ENCODE measurements at places on chromosomes 7 and 10.

DNA sequence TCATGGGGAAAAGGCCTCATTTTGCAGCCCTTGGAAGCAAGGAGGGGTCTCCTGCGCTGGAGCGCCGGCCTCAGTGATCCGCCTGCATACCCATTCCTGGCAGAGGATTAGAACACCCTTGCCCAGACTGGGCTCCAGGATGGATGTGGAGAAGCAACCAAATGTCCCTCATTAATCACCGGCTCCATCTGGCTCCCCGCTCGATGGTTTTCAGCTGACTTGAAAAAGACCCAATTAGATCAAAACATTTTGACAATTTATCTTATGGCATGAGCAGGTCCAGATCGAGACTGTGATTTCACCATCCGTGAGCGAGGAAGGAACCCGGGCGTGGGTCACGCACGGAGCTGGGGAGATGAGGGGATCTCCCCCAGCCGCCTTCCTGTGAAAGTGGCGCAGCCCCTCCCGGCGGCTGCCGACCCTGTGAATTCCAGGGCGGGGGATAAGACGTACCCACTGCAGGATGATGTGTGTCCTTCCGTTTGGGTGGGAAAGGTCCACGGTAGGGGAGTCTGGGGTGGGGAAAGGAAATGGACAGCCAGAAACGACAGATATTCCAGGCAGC lies 141.6 kb downstream of the EMX2 start:
- DNase-seq = no peak

- DNase-seq = no peak
These were observed 9.0 kb downstream of the TACR2 start for GRCh38 chr10:69407621-69408301.

GRCh38 chr7:44750424-44750823 lies 1.8 kb downstream of the ZMIZ2 start:
- DNase-seq = no peak

- DNase-seq = no peak
These were observed 16.3 kb downstream of the CXCL12 start for GRCh38 chr10:44368637-44369036.

DNA sequence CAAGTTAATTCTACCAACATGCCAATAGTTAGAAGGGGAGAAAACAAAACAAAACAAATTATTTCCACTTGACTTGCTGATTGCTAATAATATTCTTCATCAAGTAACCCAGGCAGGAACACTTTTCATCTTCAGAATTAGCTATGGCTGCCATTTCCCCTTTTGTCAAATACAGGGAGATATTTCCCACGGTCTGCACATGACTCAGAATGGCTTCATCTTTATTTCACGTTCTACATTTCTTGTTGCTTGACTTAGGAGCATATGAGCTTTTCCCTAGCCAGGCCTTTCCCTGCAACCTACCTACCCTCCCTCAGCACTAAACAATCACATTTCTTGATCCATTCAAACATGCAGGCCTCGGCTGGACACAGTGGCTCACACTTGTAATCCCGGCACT lies 6.5 kb downstream of the CPVL start:
- DNase-seq = no peak

- no peak for DNase-seq
These were observed 24.8 kb downstream of the FAM53B start for GRCh38 chr10:124719213-124719851.

DNA sequence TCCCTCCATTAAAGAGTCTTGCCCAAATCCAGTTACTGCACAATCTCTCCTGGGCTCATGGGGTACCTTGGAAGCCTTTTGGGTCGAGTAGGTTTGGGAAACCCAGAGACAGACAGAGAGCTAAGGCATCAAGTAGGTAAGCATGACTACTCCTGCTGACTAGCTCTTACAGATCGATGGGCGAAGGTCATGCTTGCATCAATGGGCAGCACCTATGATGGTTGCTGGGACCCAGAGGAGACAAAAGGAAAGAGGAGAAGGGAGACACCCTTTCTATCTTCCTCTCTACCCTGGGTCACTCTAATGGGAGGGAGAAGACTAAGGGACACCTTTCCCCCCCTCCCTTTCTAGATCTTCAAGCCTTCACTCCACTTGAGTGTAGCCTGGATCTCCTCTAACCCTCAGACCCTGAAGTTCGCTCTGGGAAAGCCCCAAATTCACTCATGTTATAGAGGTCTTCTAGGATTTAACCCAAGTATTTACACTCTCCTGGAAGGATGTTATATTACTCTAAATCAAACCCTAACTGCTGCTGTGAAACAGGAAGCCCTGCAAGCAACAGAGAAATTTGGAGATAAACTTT lies 31.6 kb upstream of the ZNF746 start:
- no peak for DNase-seq

DNA sequence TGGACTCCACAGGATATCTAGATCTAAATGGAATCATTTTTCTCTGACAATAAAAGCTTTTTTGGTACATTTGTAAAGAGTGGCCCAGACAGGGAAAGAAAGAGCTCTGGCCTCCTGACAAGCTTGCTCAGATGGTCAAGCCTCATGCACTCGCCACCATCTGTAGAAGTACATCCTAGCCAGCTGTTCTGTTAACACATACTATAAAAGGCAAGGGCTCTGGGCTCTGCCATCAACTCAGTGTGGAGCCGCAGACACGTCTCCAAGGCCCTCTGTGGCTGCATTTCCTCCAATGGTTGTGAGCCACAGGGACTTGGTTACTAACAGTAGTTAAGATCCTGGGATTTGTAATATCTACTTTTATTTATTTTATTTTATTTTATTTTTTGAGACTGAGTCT lies 70.8 kb upstream of the KDM7A start:
- DNase-seq = no peak

DNA sequence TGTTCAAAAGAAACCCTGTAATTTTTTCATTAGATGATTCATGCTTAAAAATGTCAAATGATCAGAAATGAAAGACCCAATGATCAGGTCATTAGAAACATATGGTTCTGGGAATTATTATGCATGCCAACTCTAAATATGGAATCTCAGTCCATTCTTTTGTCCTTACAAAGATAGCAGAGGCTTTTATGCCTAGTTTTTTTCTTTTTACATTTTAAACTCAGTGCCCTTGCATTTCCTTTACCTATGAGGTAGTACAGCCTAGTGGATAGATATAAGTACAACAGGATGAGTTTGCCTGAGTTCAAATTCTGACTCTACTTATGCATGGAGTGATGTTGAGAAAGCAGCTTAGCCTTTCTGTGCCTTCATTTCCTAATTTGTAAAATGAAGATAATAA lies 392.9 kb downstream of the SUGCT start:
- no peak for DNase-seq

DNA sequence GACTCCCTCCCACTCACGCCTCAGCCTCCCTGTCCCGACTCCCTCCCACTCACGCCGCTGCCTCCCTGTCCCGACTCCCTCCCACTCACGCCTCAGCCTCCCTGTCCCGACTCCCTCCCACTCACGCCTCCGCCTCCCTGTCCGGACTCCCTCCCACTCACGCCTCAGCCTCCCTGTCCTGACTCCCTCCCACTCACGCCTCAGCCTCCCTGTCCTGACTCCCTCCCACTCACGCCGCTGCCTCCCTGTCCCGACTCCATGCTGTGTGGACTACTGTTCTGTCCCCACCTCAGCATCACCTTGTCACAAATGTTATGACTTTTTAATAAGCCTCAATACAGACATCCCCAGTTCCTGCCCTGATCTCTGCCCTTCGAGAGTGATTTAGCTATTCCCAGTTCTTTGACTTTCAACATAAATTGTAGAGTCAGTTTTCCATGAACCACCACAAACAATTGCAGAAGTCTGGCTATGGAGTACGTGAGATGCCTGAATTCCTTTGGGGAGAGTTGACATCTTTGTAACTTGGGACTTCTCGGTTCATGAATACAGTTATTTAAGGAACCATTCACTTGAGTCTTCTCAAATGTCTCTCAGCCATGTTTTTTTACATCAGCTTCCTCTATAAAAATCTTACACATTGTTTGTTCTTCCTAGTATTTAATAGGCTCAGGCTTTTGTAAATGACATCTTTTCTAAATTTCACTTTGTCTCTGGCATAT lies 71.9 kb downstream of the FOXL3 start:
- no peak for DNase-seq

DNA sequence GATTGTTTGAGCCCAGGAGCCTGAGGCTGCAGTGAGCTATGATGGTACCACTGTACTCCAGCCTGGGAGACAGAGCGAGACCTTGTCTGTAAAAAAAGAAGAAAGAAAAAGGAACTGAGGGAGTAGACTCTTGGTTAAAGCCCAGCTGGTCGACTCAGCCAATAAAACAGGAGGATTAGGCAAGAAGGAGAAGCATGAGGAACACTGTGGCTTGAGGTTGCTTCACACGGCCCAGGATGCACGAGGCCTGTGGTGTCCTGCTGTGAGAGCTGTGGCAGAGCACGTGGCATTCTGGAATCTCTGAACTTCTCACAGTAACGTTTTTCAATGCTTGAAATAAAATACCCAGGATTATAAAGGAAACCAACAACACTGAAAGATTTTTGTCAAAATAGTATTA lies 93.3 kb downstream of the CUL2 start:
- DNase-seq = no peak
